ENCODE measurements at places on chromosomes 5 and 9.

GRCh38 chr9:133476036-133476931 lies 2.6 kb downstream of the SLC2A6 start:
- no peak for DNase-seq

DNA sequence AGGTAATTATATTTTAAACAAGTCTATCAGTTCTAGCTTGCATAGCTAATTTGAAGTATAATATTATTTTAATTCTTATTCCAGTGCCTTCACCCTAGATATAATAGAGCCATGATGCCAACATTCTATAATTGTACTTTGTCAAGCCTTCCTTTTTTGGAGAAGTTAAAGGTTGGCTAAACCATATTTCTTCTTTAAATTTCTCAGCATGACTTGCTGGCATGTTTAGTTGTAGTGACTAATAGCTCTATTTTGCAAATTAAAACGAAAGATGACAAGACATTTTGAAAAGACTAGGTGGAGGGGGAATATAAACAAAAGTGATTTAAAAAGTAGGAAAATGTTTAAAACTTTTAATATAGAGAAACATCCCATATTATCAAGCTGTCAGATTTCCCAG lies 400.7 kb downstream of the PSAT1 start:
- DNase-seq: no peak

- no peak for DNase-seq
Measured at GRCh38 chr9:111300140-111300735, 29.8 kb downstream of the OR2K2 start.

- DNase-seq: no peak
Measured at GRCh38 chr5:173053041-173053440, 3.1 kb upstream of the CREBRF start.

GRCh38 chr5:163622799-163623198 lies 117.4 kb downstream of the MAT2B start:
- no peak for DNase-seq

- no peak for DNase-seq
Measured at GRCh38 chr5:6508931-6509330, 60.3 kb downstream of the UBE2QL1 start.

DNA sequence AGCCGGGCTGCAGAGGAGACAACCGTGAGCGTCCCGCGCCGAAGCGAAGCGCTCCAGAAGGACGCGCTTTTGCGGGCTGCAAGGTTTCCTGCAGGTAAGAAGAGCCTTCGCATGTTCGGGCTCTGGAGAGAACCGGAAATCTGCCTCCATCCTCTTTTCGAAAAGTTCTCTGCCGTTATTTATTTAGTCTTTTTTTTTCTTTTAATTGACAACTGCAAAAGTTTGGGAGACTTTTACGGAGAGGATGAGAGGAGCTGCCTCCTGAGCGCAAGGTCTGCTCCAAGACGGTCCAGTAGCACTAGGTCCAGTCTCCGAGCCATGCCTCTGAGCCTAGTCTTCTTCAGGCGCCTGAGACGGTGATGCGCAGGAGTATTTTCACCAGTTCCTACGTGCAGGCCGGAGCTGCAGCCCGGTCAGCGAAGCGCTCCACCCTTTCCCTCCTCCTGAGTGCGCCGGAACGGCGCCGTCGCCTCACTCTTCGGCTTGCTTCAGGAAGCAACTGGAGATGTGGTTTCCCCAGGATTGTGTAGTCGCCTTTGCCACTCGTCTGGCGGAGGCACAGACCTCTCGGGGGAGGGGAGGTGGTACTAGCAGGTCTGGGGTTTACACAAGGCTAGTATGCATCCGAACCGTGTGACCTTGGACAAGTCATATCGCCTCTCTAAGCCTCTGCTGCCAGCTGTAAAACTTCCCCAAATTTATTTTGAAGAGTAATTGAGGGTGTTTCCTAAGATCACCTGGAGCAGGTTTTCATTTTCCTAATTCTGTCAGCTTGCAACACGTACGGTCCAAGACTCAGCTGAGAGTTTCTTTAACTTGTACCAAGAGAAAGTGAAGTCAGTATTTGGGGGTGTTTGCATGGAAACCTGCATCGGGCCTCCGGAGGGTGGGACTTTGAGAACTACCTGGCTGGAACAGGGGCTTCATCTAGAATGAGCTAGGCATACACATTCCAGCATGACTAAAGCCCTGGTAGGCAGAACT lies 4.5 kb downstream of the POU4F3 start:
- DNase-seq: no peak

GRCh38 chr9:28648723-28649122 lies 1075.4 kb upstream of the C9orf72 start:
- DNase-seq: no peak

DNA sequence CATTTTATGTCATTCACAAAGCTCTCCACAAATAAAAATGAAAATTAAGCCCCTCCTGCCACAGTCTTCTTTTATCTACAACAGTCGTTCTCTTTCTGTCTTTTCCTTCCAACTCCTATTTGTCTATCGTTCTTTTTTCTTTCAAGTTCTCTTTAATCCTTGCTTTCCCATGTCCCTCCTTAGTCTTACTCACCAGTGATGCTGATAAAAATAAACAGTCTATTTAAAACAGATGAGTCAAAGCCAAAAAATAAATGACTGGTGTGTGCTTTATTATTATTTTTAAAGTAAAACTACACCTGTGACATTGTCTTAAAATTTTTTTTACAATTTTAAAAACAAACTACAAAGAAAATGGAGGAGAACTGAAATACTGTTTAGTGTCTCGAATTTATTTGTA lies 137.1 kb upstream of the TMEM161B start:
- DNase-seq: no peak

- peak; percentile 38 for DNase-seq
Measured at GRCh38 chr9:126611193-126611591, 2.5 kb upstream of the LMX1B start.

DNA sequence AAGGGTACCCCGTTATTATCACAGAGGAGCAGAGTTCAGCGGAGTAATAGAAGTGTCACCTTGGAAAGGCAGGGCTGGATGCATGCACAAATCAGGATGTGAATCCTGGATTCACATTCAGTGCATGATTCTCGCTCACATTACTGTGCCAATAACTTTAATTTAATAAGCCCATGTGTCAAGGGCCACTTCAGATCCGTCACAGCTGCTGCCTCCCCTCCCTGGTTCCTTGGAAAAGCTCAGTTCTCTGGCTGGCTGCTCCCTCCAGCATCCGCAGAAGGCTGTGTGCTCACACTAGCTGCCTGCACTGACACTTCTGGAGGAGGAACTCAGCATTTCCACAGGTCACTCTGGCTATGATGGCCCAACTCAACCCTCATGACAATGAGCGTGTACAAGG lies 256.8 kb upstream of the ADAMTS16 start:
- DNase-seq: peak; percentile 43

DNA sequence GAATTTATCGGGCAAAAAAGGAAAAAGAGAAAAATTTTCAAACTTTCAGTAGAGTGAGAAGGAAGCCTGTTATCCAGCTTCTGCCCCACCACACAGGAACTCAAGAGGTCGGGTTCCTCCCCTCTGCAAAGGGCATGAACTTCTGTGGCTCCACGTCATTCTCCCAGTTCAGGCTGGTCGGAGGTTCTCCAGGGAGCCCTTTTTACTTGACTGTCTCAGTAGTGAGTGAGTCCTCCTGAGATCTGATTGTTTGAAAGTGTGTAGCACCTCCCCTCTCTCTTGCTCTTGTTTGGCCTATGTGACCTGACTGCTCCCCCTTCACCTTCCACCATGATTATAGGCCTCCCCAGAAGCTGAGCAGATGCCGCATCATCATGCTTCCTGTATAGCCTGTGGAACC lies 9.7 kb downstream of the SPINK1 start:
- no peak for DNase-seq

DNA sequence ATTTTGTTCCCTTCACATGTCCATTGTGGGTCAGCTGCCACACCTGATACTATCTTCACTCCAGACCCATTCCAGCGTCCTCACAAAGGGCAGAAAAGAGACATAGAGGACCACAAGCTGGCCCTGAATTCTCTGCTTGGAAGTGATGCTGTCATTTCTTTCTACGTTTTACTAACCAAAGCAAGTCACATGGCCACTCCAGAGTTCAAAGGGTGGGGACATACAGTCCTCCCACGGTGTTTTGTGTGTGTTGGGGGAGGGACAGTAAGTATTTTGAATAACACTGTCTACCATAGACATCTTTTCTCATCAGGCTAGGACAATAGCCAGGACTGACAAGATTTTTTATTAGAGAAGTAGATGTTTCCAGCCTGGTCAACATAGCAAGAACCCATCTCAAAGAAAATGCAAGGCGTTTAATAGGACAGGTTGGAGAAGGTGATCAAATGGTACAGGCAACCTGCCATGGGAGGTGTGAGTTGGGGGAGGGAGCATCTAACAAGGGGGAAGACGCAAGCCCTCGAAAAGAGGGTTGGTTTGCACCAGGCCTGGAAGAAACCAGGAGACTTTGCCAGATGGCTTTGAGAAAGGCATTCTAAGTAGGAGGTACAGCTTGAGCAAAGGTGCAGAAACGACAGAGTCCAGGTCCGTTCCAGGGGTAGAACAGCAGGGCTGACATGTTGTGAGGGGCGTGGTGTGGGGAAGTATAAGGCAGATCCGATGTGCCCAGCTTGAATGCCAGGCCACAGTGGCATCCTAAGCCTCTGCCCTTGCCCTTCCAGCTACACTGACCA lies 11.3 kb upstream of the GLIPR2 start:
- no peak for DNase-seq

DNA sequence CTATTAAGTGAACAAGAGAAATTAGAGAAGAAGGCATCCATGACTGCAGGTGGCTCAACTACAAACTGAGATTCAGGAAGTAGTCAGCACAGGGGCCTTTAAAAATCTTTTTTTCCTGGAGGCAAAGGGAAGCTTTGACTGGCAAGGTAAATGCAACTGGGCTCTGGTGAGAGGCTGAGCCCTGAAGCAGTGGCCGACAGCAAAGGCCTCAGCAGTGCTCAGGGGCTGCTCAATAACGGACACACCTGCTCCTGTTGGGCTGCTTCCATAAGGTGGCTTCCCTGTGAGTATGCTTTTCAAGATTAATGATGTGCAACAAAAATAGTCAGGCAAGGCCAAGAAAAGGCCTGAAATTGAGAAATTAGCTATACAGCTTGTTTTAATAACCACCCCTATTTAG lies 134.2 kb upstream of the RGMB start:
- no peak for DNase-seq

- DNase-seq: no peak
Measured at GRCh38 chr5:13081116-13081515, 863.4 kb downstream of the DNAH5 start.

- no peak for DNase-seq
Measured at GRCh38 chr5:156155598-156155997, 171.4 kb upstream of the SGCD start.

- no peak for DNase-seq
Measured at GRCh38 chr9:35070823-35071813, 1.3 kb downstream of the VCP start.

DNA sequence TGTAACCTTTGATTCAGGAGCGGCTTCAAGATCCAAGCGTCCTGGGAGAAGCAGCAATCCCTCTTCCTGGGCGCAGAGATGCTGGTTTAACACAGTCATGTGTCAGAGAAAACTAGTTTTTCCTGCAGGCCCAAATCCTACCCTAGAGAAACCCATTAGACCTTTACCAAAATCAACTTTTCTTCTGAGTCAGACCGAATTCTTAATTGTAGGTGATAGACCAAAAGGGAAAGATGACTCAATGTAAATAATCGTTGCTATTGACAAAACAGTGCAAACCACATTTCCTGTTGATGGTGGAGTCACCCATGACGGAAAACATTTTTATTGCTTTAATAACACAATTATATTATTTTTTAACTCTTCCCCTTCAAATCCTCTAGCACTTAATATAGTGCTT lies 40.1 kb downstream of the SLC1A1 start:
- DNase-seq: no peak

DNA sequence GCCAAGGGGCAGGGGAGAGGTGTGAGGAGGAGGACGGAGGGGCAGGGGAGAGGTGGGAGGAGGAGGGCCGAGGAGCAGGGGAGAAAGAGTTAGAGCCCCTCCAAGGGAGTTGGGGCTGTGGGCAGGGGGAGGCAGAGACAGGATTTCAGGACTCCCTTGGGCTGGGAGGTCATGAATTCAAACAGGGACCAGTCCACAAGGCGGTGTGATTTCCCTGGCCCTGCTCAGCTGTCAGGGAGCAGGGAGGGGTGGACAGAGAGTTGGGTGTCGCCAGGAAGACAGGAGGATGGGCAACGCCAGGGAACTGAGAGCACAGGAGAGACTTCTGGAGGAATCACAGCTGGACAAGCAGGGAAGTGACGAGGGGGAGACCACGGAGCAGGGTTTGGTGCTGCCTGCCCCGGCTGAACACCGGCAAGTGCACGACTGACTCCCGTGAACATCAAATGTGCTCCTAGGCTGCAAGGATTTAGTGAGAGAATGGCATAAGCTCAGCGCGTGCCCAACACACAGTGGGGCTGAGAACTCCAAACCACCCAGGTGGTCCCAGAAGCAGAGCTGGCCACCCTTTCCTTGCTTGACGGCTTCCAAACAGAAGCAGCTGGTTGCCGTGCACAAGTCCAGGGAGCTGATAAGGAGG lies 17.8 kb upstream of the OLFM1 start:
- DNase-seq: no peak

GRCh38 chr5:158264264-158264663 lies 405.3 kb upstream of the CLINT1 start:
- DNase-seq: no peak

DNA sequence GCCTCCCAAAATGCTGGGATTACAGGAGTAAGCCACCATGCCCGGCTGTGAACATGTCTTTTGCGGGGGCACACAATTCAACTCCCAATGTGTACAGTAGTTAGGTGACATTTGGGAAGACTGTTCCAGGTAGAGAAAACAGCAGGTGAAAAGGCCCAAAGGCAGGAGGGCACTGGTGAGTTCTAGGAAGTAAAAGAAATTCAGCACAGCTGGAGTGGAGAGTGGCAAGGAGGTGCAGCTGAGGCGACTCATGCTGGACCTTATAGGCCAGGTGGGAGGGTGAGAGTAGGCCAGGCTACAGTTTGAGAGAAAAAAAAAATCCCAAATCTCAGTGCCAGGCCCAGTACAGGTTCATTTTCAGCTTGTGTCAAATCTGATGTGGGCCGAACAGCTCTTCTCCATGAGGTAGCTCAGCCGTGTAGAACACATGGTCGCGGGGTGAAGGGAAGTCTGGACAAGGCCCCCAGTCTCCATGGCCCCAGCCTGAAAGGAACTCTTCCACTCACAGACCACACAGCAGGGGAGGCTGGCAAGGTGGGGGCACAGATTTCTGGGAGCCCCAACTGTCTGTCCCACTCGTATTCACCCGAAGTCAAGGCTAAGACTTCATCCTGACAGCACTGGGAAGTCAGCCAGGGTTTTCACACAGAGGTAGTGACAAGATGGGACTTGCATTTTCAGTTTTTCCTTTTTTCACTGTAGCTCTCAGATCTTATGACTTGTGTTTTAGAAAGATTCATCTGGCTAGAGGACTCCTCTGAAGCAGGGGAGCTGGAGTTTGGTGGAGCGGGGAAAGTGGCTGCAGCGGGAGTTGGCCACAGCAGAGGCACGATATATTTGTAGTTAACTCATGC lies 4.5 kb upstream of the HNRNPAB start:
- no peak for DNase-seq

DNA sequence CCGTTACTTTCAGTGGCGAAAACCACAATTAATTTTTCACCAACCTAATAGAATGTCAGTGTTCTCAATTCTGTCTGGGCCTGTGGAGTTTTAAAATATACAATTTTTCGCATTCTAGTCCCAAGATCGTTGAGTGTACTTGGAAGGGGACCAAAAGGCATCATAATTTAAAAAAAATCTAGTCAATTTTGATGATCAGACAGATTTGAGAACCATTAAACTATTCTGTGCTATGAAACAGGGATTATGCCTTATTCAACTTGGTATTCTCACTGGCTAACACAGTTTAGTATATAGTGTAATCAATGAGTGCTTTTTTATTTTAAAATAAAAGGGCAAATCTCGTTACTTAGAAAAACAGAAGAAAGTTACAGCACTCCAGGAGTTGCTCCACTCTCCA lies 61.5 kb upstream of the TNFSF15 start:
- DNase-seq: no peak

- DNase-seq: no peak
Measured at GRCh38 chr5:173866858-173867679, 21.1 kb upstream of the CPEB4 start.

All from right hindlimb (tissue), 1 donor.